ENCODE measurements at places on chromosomes 2 and 18.

DNA sequence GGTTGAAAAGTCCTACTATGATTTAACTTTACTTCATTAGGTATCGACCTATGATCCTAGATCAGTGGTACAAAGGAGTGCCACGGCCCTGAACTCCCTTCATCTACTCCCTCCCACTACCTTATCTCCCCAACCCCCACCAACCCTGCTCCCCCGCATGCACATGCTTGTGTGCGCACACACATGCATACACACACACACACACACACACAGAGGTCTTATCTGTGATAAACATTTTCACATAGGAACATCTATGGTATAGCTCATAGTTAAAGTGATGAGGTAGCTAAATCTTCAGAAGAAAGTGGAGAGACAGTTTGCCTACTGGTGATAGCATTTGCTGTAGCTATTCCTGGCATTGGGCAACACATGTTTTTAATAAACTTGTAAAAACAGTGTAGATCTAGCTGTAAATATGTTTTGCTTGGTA lies 471.3 kb downstream of the ZEB2 start:
- DNase-seq: no peak

DNA sequence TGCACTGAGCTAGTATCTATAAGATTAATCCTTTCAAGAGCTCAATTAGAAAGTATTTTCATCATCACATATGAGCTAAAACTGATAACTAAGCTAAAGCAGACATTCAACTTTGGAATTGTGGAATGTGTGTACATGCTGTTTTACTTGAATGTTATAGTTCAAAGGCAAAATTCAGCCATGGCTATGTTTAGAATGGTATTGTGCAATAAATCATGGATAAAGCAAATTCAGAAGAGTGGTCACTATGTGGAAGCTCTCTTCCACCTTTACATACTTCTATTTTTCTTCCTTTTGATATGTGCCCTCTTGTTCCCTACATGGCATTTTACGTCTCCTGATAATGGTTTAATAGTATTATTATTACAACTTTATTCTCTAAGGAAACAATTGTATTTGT lies 1366.3 kb upstream of the LRRTM1 start:
- DNase-seq: no peak

GRCh38 chr18:66727991-66728390 lies 124.1 kb upstream of the CDH19 start:
- DNase-seq: no peak

- no peak for DNase-seq
These were observed 25.4 kb downstream of the PTPRM start for GRCh38 chr18:7592305-7593071.

- no peak for DNase-seq
These were observed 526.9 kb downstream of the TMEM182 start for GRCh38 chr2:103288696-103289095.

Data from GM19239 (cell line).